ENCODE measurements at places on chromosomes 12 and 14. TPM values are rescaled to one million over a fixed set of nuclear protein-coding genes. Genes with fewer than 3 reads are reported as not detected.

The CDKN1B gene
- total RNA-seq = 14.3 TPM

The SRRM4 gene
- not detected for total RNA-seq

The GLS2 gene
- total RNA-seq = 2.9 TPM

The C14orf180 gene
- total RNA-seq = not detected

The B4GALNT1 gene
- total RNA-seq = 0.14 TPM

The NXPH4 gene
- total RNA-seq = not detected

The ARHGEF25 gene
- total RNA-seq = 1.3 TPM

The PAH gene
- not detected for total RNA-seq

The HOMEZ gene
- total RNA-seq = 11.6 TPM

The RNASE3 gene
- total RNA-seq = not detected

The KRT75 gene
- not detected for total RNA-seq

Measured in epithelial cell of proximal tubule (primary cell).